ENCODE measurements at places on chromosomes 3 and 15.

DNA sequence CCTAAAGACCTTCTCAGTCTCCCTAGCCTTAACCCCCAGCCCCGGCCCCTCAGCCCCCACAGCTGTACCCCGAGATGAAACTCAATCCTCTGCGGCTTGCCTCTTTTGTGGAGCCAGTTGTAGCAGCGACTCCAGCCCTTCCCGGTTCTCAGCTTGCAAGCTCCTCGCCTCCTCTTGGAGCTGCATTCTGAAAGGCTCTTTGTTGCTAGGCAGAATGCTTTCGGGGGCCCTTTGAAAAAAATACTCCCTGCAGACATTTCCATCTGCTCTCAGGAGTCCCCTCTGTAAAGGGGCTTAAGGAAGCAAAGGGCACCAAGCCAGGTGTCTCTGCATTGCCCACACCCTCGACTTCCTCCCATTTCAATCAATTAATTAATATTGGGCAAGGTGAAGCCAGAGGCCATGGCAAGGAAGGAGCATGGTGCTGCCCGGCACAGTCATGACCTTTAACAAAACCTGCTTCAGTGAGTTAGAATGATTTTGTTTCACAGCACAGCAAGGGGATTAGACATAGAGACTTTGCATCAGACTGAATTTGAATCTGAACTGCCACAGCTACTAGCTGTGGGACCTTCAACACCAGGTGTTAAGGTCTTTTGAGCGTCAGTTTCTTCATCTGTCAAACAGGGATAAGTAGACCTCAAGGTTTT lies 65.5 kb downstream of the SRGAP3 start:
- no peak for DNase-seq

- no peak for DNase-seq
These were observed 54.8 kb upstream of the CTSH start for GRCh38 chr15:78999636-79000035.

GRCh38 chr3:42500091-42500490 lies 2.4 kb upstream of the VIPR1 start:
- no peak for DNase-seq

- DNase-seq: peak; percentile 19
These were observed 2.3 kb upstream of the TMEM266 start for GRCh38 chr15:76057332-76058000.

DNA sequence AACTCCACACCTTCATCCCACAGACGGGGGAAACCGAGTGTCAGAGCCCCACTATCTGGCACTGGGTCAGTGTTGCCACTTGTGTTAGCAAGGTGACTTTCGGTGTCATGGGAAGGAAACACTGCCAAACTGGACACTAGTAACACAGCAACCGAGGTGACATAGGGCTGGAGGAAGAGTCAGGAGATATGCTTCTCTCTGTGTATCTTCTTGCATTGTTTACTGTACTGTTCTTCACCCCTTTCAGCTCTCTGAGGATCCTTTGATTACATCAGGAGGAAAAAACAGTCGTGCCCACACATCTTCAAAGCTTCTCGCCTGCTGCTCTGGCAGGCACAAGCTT lies 109.4 kb upstream of the RAD18 start:
- no peak for DNase-seq

- DNase-seq: no peak
These were observed 342.2 kb downstream of the EPHB1 start for GRCh38 chr3:135137296-135137695.

GRCh38 chr3:158352551-158352950 lies 218.4 kb upstream of the MLF1 start:
- no peak for DNase-seq

GRCh38 chr3:160686955-160687535 lies 10.1 kb downstream of the ARL14 start:
- DNase-seq: no peak

GRCh38 chr15:40328176-40328575 lies 4.7 kb downstream of the INAFM2 start:
- no peak for DNase-seq

- no peak for DNase-seq
These were observed 301.1 kb downstream of the SHQ1 start for GRCh38 chr3:72547183-72547582.

GRCh38 chr3:184345317-184346144 lies 8.1 kb downstream of the FAM131A start:
- peak; percentile 58 for DNase-seq

DNA sequence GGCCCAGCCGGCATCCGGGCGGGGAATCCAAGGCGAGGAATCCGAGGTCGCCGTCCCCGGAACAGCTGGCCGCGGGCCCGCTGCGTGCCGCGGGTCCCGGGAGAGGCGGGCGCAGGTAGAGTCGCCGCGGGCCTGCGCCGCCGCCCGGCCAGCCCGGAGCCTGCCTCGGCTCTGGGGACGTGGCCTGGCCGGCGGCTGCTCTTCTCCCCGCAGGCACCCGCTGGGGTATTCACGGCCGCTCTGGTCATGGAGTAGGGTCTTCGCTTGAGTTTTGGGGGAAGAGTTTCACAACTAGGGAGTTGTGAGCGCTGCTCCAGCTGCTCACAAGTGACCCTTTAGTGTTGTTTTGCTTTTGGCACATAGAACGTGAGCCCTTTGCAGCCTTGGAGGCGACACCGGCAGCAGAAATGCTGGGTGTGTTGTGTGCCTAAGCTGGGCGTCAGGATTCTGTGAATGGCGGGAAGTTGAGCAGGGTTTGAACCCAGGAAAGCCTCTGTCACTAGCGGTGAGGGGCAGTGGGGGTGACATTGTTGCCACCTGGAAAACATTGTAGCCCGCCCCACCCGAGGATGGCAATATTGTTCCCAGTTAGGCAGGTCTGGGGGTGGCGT lies 4.0 kb downstream of the TRIM71 start:
- DNase-seq: no peak

DNA sequence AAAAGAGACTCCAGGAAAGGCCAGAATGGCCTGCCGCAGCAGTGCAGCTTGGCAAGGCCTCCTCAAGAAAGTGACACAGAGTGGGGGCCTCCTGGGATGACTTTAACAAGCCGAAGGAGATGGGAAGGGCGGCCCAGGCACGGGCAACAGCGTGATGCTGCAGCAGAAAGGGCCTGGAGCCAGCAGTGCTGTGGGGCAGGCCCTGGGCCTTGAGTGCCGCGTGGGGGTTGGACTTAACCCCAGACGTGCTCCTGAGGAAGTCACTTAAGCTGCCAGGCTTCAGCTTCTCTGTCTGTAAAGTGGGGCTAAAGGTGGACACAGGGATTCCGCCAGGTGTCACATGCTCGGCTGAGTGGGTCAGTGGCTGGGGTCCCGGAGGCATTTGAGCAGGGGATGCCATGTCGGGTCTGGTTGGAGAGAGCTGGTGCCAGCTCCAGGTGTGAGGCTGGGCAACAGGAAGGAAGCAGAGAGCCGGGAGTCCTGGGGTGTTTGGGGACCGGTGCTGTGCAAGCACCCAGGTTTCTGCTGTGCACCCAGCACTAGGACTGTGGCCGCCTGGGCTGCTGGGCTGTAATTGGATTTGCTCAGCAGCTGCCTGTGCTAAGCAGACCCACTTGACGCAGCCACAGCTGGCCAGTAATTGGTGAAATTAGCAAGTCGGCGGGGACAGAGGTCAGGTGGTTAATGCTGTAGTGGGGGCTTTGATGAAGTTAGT lies 7.8 kb downstream of the DNAJB8 start:
- DNase-seq: no peak

Measured in kidney capillary endothelial cell (primary cell).